ENCODE measurements at places on chromosomes 12 and 14.

- peak; percentile 19 for DNase-seq
Measured at GRCh38 chr12:68559984-68560850, 50.5 kb upstream of the RAP1B start.

GRCh38 chr12:68180792-68181744 is 21.5 kb upstream of the IFNG start:
- DNase-seq: peak; percentile 15

DNA sequence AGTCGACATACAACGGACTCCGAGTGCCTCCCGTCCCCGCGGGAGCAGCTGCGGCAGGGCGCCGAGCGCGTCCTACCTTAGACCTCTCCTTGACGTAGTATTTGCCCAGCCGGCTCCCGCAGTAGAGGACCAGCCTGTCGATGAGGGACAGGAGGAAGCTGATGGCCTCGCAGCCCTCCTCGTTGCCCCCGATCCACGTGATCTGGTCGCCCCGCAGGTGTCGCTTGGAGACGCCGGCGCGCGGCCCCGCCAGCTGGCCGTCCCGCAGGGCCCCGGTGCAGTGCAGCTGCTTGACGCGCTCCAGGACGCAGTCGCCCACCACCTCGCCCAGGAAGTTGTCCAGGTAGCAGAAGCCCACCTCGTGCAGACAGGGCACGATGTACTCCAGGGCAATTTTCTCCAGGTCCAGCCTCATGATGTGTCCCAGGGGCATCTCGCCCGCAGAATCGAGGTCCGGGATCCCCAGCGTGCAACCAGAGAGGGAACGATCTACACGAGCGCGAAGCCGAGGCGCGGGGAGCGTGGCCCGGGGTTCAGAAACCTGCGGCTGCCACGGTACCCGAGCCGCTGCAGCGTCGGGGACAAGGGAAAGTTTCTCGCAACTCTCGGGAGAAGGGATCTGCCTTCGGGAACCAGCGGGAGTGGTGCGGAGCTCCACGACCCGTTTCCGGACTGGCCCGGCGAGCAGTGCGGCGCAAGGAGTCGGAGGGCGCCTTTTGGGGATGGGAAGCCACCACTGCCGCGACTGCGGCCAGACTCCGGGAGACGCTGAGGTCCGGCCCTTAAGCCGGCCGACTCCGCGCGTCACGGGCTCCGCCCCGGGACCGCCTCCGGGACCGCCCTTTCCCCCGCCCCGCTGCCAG is at the start of gene EGLN3:
TSS of gene EGLN3 (minus strand) at position 755 of the 863 bp plus-strand sequence. CDS start at position 433, 322 bp downstream.
- peak; percentile 64 for DNase-seq

- peak; percentile 81 for DNase-seq
Measured at GRCh38 chr12:132078190-132078589, 65.9 kb downstream of the DDX51 start.

DNA sequence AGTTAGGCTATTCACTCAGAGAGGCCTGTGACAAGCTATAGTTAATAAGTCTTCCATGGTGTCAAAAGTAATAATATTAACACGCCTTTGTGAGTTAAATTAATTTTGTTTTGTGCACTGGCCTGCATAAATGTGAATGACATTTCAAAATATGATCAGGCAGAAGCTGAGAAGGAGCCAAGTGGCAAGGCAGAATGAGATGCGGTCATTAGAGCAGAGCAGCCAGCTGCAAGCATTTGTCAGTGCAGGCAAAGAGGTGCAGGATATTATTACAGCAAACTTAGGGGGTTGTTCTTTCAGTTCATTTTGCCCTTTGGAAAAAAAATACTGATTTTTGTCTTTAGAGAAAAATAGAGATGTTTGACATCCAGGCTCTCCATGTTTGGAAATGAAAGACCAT is 364.5 kb downstream of the PAWR start:
- no peak for DNase-seq

DNA sequence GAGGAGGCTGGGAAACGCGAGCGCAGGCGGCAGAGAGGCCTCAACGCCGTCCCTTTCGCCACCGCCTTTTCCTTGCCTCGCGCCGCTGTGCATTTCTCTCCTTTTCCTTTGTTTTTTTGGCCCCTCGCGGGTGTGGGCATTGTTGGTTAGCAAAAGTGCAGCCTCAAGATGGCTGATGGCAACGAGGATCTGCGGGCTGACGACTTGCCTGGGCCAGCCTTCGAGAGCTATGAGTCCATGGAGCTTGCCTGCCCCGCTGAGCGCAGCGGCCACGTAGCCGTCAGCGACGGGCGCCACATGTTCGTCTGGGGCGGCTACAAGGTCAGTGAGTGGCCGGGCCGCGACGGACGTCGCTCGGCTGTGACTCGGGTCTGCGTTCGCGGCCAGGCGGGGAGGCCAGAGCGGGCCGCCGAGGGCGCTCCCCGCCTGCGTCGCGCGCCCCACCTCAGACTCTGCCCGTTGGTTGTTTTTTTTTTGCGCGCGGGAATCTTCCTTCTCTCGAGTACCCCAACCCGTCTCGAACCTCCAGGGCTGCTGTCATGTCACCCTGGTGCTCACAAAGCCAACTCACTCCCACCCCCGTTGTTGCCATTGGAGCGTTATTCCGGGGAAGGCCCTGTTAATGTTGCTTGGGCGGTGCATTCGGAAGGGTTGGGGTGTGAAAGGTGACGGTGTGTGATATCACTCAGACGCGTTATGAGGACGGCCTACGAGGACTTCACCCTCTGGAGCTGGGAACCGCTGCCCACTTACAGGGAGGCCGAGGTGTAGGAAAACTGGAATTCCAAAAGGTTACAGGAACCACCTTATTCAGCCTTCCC is 558 bp downstream of the KLHDC2 start:
- DNase-seq: peak; percentile 68

DNA sequence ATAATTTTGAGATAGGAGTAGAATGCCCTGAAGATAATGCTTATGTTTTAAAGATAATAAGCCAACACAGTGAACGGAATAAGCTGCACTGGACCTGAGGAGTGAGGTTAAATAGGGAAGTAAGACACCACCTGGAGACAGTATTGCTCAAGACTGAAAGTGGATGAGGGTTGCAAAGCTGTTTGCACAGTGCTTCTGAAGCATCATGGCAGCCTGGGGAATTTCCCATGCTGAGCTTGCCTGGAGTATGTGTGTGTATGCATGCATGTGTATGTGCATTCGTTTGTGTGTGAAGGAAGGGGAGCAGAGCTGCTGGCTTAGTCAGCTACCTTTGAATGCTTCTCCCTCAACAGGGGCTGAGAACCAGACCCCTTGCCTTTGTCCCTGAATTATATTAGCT is 35.8 kb downstream of the BHLHE41 start:
- no peak for DNase-seq

DNA sequence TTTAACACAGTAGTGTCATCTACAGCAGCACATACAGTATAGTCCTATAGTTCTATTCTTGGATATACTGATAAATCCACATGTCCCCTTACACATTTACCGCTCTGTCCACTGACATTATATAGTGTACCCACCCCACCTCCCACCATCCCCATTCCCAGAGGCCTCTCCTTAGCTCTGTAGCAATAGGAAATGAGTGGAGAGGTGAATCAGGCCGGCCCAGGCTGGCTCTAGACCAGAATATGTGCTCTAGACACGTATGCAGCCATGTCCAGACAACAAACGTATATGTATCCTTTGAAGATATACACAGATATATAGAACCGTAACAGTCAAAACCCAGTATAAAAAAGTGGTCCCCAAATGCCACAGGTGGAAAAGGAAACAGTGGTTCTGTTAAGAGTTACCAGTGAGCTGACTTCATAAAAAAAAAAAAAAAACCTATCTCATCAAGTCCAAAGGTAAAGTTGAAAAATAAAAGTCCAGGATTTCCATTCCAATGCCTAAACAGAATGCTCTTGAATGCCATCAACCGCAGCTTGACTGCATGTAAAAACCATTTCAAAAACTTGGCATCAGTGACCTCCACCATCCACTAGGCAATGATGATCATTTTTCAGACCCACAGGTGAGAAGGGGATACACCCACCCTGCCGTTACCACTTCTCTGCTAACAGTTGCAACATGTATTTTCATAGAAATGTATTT is 16.7 kb downstream of the EGLN3 start:
- DNase-seq: no peak

DNA sequence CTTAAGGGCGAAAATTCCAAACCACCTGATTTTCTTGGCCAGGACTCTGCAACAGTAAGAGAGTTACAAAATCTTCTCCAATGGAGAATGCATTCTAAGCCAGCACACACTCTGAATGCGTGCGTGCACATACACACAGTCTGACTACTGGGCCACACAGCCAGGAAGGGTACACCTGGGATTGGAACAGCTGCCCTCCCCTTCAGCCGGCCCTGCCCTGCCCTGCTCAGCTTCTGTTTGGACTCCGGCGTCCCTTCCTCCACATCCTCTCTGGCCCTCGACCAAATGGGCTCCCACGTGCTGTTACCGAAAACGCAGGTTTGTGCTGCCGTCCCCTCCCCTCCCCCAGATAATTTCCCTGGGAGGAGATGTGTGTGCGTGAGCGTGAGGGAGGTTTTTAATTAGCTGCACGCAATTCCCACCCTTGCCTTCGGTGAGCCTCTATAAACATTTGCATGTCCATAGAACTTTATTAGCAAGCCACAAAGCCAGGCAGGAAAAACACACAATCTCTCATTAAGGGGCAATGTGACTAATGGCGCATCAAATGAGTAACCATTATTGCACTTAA is 43.0 kb downstream of the CCNK start:
- peak; percentile 56 for DNase-seq

DNA sequence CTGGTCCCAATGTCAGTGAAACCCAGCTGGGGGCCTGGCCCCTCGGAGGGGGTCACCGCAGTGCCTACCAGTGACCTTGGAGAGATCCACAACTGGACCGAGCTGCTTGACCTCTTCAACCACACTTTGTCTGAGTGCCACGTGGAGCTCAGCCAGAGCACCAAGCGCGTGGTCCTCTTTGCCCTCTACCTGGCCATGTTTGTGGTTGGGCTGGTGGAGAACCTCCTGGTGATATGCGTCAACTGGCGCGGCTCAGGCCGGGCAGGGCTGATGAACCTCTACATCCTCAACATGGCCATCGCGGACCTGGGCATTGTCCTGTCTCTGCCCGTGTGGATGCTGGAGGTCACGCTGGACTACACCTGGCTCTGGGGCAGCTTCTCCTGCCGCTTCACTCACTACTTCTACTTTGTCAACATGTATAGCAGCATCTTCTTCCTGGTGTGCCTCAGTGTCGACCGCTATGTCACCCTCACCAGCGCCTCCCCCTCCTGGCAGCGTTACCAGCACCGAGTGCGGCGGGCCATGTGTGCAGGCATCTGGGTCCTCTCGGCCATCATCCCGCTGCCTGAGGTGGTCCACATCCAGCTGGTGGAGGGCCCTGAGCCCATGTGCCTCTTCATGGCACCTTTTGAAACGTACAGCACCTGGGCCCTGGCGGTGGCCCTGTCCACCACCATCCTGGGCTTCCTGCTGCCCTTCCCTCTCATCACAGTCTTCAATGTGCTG is 11.0 kb downstream of the ZBTB39 start:
- DNase-seq: no peak

- DNase-seq: no peak
Measured at GRCh38 chr12:46271863-46272262, 3.0 kb upstream of the SLC38A1 start.

DNA sequence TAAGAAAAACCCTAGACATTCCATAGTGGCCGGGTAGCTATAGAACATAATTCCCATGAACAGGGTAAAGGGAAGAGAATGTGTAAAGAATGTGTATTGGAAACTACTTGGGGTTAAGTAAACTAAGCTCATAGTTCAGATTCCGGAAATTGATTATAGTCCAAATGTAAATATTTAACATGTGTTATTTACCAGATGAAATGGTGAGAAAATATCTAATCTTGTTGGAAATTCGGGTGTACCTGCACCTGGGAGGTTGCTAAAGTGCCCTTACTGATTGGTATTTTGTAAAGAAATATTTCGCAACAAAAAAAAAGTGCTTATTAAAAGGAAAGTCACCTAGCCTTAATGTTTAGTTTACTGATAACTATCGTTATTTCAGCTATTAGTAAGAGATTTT is 14.4 kb downstream of the RASSF9 start:
- no peak for DNase-seq

DNA sequence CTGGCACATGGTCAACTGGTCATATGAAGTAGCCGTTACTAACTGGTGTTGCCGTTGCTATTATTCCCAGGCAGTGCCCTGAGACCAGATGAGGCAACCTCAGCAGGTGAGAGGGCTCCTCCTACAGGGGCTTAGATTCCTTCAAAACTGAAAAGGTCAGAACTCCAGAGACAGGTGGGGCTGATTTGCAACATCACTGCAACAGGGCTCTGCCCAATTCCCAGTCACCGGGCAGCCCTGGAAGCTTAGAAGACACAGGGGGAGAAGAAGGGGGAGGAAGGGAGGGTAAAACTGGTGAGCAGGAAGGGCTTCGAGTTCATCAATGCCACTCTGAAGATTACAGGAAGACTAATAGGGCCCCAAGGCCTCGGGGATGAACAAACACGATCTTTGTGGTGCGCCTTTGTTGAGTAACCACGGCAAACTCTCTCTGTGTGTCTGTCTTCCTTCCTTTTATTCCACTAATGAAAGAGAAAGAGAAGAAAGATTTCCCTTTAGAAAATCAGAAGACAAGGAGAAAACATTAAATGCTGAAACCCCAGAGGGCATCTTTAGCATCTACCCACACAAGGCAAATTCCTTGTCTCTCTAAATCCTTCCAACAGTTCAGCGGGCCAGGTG is 749.1 kb upstream of the TBX3 start:
- DNase-seq: no peak

DNA sequence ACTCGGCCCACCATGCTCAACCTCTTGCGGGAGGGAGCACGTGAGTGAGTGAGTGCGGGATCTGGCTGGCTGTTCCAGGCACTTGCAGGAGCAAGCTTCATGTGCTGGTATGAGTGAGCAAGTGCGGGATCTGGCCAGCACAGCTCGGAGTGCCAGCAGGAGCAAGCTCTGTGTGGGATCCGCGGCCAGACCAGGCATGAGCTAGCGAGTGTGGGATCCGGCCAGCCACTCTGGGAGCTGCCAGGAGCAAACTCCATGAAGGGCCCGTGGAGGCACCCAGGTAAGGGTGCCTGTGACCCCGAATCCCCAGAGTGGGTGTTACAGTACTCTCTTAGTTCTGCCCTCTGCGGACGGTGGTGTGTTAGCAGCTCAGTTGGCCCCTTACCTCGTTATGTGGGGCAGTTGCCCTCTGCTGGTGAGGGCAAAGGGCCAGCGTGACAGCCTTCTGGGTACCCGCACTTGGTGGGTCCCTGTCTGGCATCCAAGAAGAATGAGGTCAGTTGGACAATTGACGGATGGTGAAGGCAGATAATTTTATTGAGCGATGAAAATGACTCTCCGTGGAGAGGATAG is 38.3 kb downstream of the RAD51B start:
- no peak for DNase-seq

- DNase-seq: peak; percentile 29
Measured at GRCh38 chr12:3489057-3489456, 1.9 kb upstream of the PRMT8 start.

DNA sequence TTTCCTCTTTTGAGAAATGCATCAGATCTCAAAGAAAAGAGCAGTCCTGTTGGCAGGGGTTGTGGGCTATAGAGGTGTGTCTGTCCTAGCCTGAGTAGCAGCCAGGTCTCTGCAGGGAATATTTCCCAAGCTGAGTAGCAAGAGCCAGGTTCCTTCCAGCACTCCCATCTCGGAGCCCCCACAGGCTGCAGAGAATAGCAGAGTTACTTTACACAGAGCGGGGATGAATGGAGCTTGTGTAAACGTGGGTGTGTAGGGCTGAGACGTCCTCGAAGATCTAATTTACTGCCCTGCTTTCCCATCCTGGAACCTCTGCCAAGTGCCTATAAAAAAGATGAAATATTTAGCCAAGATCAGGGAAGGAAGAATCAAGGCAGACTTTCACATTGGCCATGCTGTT is 156.6 kb downstream of the TSPAN9 start:
- no peak for DNase-seq

- no peak for DNase-seq
Measured at GRCh38 chr14:102434647-102435175, 72.0 kb downstream of the TECPR2 start.

- no peak for DNase-seq
Measured at GRCh38 chr12:31106101-31106803, 32.6 kb downstream of the DDX11 start.

Data from astrocyte (in vitro differentiated cells and primary cell).